Activated CD4-positive, CD25-positive, alpha-beta regulatory T cell treated with anti-CD3 and anti-CD28 coated beads, Interleukin-2, amount 50 U/mL, for 16 hours (primary cell): ENCODE measurements at places on chromosomes 1 and 21.

DNA sequence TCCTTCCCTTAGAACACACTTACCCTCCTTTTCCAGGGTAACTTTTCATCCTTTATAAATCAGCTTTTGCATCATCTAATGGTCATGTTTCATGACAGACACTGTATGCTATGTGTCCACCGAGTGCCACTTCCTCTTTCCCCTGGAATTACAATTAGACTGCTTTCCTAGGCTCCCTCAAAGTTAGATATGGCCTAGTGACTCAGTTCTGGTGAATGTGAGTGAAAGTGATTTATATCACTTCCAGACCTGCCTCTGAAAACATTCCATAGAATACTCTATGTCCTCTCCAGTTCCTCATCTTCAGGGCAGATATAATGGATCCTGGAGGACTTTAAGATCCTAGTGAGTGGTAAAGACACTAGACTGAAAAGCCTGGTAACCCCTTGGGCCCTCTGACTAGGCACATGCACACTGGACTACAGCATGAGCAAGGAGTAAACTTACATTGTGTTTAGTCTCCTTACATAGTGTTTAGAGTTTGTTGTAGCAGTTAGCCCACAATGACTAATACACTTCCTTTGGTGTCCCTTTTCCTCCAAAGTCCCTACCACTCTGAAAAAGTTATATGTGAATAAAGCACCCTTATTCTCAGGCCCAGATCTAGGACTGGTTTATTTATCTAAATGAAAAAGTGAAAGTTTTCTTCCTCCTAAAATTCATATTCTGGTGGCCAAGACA lies 59.3 kb downstream of the GPR88 start:
- no peak for DNase-seq

DNA sequence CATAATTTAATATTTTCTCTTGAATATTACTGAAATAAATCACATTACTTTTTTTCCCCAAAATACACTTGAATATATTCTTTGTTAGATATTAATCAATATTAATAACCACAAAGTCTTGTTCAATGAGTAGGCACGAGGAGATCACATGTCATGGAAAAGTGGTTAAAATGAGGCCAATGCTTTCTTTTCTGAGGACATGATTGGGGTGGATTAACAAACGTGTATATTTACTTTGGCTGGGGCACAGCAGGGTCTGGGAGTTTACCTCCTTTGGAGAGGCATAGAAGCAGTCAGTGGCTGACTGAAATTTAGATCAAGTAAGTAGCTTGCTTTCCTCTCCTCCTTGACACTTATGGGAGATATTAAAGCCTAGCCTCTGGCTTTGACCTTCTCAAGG lies 664.3 kb upstream of the B3GALT2 start:
- no peak for DNase-seq

- no peak for DNase-seq
Observed at GRCh38 chr1:1989102-1989542, 14.5 kb downstream of the CFAP74 start.

GRCh38 chr1:96372881-96373280 lies 348.7 kb upstream of the PTBP2 start:
- no peak for DNase-seq

GRCh38 chr1:175179837-175180590 lies 12.6 kb downstream of the KIAA0040 start:
- DNase-seq: no peak

DNA sequence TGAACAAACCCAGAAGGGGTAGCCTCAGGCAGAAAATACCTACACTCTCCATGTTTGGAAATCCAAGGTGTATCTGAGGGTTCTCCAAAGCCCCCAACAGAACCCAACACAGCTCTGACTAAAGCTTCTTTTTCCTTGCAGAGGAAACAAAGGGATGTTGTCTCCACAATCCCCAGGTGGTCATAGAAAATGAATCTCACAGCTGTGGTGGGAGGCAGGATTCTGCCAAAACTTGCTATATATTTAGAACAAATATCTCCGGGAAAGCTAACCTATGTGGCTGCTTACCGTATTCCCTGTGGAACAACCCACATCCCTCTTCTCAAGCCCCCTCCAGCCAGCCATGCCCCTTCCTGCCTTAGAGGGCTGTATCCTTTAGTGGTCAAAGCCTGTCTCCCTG lies 406.1 kb downstream of the PRDM2 start:
- no peak for DNase-seq

GRCh38 chr1:231039161-231040018 lies 664 bp downstream of the FAM89A start:
- DNase-seq: no peak
